Activated CD4-positive, CD25-positive, alpha-beta regulatory T cell treated with anti-CD3 and anti-CD28 coated beads, Interleukin-2, amount 50 U/mL, for 72 hours (primary cell): ENCODE measurements at places on chromosomes 2 and 18.

GRCh38 chr2:138090330-138090729, 126.1 kb downstream of the HNMT start:
- DNase-seq, result no peak

DNA sequence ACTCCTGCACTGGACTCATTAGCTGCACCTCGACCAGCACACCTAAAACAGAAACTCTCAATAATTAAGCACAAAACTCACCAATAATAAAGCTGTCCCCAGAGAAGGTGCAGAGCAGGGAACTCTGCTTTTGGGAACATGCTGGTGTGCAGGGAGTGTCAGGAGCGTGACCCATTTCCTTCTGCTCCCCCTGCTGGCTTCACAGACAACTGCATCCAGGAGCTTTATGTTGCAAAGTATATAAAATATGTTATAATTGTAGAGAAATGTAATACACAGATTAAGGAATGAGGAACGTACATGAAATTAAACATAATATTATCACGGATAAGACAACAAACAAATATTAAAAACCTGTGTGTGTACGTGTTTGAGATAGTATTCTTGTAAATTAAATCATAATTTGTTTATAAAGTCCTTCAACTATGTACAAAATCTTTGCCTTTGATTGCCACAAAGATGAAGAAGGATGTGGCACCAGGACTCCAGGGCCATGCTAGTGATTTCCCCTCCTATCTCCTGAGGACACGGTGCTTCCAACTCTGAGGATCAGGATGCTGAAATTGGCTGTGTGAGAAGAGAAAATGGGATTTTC, 68.6 kb upstream of the MAL start:
- DNase-seq, result peak; percentile 39

- no peak for DNase-seq
Measured at GRCh38 chr18:51425889-51426288, 228.4 kb upstream of the MEX3C start.

DNA sequence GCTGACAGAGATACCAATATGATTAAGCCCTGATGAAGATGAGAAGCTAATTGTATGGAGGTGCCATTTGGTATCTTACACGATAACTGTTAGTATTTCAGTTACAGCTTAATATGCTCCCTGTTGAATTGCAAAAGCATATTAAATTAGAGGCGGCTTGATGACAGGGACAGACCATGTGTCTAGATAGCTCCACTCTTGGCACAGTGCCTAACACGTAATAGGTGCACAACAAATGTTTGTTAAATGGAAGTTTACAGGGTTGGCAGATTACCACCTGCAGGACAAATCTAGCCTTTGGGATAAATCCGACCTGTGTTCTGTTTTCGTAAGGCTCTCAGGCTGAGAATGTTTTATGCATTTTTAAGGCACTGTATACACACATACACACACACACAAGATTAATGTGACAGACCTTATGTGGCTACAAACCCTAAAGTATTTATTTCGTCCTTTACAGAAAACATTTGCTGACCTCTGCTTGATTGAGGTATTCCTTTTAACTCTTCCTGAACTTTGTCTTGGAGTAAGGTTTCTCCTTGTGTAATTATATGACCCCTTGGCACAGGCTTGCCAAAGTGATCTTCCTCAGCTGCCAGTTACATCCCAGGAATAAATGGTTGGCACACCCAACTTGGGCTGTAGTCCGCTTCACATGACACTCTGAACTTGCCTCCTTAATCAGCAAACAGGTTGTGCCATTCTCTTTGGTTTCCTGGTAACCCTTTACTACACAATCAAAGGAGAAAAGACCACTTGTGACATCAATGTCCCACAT, 348.9 kb downstream of the HRH4 start:
- DNase-seq, result no peak

GRCh38 chr18:13395577-13395976, 177.0 kb downstream of the LDLRAD4 start:
- DNase-seq, result no peak

DNA sequence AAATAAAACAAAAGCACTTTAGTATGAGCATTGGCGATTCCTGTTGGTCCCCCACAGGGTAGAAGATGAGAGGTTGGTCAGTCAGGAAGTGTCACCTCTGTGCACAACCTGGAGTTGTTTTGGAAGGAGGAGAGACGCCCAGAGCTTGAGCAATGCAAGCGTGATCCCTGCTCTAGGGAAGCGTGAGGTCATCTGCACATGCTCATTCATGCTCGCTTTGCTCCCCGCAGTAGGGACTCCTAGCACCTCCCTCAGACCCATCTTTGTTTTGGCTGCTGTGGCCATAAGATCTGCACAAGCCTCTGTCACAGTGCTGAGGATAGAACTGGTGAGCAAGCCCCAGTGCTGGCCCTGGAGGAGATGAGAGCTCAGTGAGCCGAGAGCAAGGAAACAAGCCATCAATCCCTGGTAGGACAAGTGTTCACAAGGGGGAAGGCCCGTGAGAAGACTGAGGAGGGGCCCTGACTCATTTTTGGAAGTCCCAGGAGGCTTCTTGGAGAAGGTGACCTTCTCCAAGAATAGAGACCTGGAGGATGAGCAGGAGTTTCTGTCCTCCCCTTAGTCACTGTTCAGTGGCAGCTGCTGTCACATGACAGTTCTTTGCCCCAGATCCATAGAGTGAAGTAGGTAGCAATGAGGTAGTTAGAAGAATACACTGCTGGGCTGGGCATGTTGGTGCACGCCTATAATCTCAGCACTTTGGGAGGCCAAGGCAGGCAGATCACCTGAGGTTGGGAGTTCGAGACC, 13.3 kb upstream of the ATP8B1 start:
- DNase-seq, result no peak

DNA sequence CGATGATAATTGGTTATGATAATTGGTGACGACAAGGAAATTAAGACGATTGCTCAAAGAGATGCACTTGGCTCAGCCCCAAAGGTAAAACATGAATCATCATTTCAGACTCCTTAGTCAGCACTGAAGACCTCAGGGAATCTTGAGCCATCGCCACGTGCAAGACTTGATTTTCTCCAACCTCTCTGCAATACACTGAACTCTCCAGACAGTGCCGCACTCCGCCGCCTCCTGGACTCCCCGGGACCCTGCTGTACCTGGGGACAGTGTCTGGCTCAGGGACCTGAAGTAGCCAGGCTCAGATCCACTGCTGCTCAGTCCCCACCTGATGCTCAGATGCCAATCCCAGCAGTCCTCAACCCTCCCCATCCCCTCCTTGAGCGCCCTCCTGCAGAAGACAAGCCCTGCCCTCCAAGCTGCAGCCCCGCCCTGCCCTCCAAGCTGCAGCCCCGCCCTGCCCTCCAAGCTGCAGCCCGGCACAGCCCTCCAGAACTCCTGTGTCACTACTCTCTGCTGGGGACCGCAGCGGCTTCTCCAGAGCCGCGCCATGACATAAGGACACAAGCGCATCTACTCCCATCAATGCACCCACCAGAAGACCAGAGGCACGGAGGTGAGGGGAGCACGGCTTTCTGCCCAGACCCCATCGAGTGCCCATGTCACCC, 1.1 kb downstream of the TMEM18 start:
- peak; percentile 43 for DNase-seq

DNA sequence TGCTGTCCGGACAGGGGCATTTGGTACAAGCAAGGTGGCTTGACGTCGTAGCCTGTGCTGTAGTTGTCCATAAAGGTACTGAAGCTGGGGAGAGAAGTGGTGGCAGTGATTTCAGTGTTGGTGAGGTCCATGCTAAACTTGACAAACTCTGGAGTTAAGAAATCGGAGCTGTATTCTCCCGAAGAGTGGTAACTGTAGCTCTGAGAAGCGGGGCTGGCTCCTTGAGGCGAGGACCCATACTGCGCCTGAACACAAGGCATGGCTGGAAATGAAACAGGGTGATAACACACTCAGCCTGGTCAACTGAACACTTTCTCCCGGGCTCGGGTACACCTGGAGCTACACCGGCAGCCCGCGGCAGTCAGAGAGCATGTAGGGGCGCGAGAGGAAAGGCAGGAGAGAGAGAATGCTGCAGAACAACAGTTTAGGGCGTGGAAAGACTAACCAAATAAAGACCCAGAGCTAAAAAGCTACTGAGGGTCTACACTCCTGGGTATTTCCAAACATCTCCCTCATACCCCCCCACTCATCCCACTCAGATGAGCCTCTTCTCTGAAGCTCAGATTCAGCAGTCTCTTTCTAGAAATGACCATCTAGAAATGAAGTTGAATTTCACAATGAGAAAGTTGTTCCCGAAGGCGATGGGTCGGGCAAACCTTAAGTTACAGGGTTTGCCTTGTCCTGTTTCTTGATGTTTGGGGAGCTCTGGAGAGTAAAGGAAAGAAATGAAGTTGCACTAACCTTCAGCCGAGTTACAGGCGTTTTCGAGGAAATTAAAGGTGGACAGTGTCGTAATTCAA, 2.4 kb downstream of the NR4A2 start:
- no peak for DNase-seq

GRCh38 chr2:6943523-6943922, 26.3 kb downstream of the RNF144A start:
- no peak for DNase-seq

- no peak for DNase-seq
Measured at GRCh38 chr18:68267583-68267982, 447.3 kb downstream of the TMX3 start.

DNA sequence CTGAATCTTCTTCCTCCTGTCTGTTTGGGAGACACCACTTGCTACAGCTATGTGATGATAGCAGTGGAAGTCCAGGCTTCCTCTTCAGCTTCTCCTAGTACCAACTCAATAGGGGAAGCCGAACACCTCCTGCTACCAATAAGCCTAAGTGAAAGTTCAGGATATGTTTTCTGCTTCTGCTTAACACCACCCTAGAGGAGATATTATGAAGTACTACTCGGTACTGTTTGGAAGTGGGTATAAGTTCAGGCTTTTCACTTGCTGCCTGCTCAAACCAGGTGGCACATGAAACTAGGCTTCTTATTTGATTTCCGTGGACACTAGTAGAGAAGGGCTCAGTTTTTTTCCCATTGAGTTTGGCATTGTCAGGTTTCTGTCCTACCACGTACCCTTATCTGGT, 99.8 kb downstream of the PTPN4 start:
- no peak for DNase-seq

GRCh38 chr2:6077585-6077984, 385.4 kb downstream of the SOX11 start:
- no peak for DNase-seq

DNA sequence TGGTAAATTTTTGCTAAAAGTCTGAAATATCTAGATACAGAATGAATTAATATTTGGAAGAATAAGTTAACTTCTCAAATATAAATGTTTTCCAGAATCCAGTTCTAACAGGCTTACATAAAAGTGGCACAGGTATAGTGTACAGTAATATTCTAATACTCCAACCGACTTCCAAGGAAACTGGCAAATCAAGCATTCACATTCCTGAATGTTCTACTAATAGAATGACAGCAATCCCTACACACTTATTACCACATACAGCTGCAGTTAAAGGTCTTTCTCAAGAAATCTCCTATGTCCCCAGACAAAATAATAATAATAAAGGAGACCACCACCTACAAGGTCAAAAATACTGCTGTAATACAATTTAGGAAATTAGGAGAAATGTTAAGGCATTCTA, 31.9 kb downstream of the TMEM131 start:
- no peak for DNase-seq

GRCh38 chr2:215998636-215999035, 14.7 kb downstream of the MREG start:
- no peak for DNase-seq

DNA sequence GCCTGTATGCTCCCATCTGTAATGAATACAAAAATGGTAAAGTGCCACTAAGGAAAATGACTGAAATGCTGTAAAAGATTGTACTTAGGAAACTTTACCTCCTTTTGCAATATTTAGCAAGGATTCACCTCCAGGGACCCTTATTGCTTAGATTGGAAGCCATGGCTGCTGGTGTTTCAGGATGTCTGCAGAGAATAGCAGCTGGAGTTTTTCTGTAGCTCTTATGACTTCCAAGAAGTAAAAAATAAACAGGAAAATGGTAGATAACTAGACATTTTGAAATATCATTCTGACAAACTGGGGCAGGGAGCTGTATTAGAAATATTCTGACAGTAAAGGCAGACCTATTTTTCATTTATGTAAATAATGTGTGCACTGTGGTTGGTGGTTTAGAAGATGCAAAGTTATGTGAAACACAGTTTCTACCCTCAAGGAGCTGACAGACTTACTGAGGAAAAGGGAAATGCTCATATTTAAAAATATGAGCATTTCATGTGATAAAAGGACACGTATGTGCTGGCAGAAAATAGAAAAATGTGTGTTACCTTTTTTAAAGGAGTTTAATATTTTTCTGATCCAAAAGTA, 224.9 kb upstream of the BOD1L2 start:
- no peak for DNase-seq

DNA sequence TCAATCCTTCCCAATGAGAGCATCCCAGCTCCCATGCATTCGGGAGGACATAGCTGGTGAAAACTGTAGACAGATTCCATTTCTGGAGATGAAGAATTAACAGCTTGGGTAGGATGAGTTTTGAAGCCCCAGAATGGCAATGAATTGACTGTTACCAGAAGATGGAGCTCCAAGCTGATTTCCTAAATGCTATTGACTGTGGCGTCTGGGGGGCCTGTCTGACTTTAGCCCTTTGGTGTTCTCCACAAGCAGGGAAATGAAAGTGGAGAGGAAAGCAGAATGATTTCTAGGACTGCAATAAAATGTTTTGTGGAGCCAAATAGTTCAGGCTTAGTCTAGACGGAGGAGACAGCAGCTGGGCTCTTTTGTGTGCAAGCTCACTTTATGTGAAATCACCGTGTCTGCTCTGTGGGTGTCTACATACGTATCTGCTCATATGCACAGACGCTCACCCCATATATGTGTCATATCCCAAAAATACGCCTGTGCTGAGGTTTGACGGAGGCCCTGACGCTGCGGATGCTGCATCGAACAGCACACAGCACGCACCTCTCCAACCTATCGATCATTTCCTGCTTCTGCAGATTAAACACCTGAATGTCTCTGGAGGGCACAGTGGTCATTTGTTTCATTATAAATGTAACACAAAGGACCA, 166.4 kb upstream of the PXDN start:
- no peak for DNase-seq

GRCh38 chr2:107806901-107807300, 19.8 kb upstream of the RGPD4 start:
- DNase-seq, result no peak

- DNase-seq, result no peak
Measured at GRCh38 chr18:644395-645004, 13.0 kb upstream of the TYMS start.

GRCh38 chr2:26696351-26696816, 3.9 kb downstream of the KCNK3 start:
- no peak for DNase-seq
